Cortex of kidney (tissue), 1 donor: ENCODE measurements at places on chromosomes 5 and 9.

GRCh38 chr5:88861231-88861630, 21.8 kb downstream of the MEF2C start:
- DNase-seq: no peak

DNA sequence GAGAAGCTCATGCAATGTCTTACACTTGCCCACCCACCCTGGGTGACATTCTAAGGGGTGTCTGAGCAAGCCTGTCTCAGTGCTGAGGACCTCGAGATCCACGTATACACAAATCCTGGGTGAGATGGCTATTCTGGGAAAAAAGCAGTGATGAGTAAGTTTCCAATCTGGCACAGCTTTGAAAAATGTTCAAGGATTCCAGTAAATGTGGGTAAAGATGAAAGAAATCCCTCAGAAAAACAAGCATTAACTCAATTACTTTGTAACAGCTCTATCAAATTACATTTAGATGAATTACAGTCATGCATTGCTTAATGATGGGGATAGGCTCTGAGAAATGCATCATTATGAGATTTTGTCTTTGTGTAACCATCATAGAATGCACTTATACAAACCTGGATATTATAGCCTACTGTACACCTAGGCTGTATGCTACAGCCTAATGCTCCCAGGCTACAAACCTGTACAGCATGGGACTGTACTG, 26.9 kb downstream of the GOLM1 start:
- no peak for DNase-seq

- no peak for DNase-seq
These were observed 189.1 kb downstream of the RANBP17 start for GRCh38 chr5:171050916-171051315.

DNA sequence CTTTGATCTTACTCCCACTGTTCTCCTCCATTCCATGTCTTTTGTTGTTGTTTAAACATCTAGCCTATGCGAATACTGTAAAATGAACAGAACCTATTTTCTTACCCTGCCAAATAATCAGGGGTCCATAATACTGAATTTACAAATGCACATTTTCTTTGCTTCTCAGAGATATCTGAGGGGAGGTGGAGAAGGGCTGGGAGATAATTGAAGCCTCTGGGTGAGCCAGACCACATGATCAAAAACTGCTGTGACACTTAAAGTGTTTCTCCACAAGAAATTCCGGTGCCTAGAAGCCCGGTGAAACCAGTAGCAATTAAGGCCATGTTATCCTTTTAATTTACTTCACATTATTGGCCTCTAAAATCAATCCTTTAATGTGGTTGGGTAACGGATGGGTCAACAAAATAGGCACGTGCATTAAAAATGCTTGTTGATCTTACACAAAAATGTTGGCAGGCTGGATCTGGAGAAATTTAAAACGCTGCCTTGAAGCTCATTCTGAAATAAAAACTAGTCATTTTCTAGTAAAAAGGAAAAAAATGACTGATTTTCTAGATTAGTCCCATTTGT, 10.8 kb downstream of the SEMA6A start:
- DNase-seq: no peak

GRCh38 chr5:154971501-154971900, 30.6 kb downstream of the MRPL22 start:
- no peak for DNase-seq

DNA sequence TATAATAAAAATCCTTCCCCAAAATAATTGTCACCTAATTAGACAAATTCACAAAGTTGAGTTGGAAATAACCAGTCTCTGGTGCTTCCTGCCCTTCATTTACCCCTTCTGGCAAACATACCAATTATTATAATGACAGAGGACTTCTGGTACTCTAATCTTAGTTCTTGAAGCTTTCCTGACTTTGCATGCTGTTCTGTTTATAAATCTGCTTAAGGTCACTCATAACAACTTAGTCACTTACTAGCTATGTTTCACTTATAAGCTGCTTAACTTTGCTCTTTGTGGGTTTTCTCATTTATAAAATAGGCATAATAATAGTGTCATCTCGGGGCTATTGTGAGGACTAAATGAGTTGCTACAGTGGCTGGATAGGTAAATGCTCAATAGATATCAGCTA, 446.5 kb downstream of the EFNA5 start:
- no peak for DNase-seq

- DNase-seq: no peak
These were observed 160.4 kb downstream of the FSTL4 start for GRCh38 chr5:133451926-133452325.

- no peak for DNase-seq
These were observed 572.5 kb upstream of the ARRDC3 start for GRCh38 chr5:91955610-91956009.

- DNase-seq: no peak
These were observed 86.4 kb upstream of the CDH6 start for GRCh38 chr5:31107091-31107518.

DNA sequence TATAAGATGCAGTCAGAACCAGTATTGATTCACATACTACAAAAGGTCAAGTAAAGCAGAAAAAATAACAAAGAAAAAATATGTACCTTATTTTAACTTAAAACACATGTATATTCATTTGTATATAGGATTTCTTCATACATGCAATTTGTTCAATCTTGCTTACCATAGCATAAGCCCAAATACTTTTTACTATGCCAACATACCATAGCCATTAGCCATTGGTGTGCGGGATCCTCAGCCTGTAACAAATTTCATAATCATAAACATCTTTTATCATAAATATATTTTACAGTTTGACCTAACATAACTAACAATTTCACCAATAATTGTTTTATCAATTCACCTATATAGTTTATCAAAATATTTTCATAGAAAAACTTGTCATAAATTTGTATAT, 51.1 kb downstream of the MPDZ start:
- no peak for DNase-seq

- no peak for DNase-seq
These were observed 67.4 kb downstream of the CTSL start for GRCh38 chr9:87793292-87793691.

DNA sequence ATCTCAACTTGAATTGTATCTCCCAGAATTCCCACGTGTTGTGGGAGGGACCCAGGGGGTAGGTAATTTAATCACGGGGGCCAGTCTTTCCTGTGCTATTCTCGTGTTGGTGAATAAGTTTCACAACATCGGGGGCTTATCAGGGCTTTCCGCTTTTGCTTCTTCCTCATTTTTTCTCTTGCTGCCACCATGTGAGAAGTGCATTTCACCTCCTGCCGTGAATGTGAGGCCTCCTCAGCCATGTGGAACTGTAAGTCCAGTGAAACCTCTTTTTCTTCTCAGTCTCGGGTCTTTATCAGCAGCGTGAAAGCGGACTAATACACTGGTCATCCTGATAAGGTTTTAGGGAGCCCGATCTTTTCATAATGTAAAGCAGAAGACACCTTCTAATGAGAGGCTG, 687.0 kb upstream of the FTMT start:
- DNase-seq: no peak

- DNase-seq: no peak
These were observed 6.9 kb downstream of the UGT3A2 start for GRCh38 chr5:36059571-36060419.

- no peak for DNase-seq
These were observed 110.9 kb downstream of the FAM170A start for GRCh38 chr5:119740225-119740624.

DNA sequence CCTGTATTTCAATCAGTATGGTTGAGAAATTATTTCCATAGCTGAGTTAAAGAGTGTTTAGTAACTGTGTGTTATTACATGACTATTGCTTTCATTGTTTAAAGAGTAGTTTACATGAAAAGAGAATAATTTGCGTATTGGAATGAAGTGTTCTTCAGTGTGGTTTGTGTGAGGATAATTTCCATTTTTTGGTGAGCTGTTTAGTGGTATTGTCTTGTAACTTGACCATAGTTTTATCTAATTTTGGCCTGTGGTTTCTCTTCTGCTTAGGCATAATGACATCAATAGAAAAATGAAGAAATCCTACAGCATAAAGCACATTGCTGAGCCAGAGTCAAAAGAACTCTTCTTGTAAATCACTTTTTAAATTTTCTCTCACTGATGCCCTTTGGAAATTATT, 151.2 kb downstream of the SNCAIP start:
- no peak for DNase-seq

- DNase-seq: no peak
These were observed 40.7 kb upstream of the CACNA1B start for GRCh38 chr9:137836831-137837241.

GRCh38 chr9:89314955-89315354, 3.3 kb upstream of the SECISBP2 start:
- no peak for DNase-seq

- DNase-seq: no peak
These were observed 115.1 kb downstream of the PALM2AKAP2 start for GRCh38 chr9:109894921-109895758.

- DNase-seq: no peak
These were observed at the start of gene BTNL3 for GRCh38 chr5:180988592-180988991. BTNL3 (plus strand) TSS chr5:180988846; CDS start chr5:180989029, 183 bp downstream.

- no peak for DNase-seq
These were observed 34.8 kb downstream of the LSM11 start for GRCh38 chr5:157778121-157778805.

DNA sequence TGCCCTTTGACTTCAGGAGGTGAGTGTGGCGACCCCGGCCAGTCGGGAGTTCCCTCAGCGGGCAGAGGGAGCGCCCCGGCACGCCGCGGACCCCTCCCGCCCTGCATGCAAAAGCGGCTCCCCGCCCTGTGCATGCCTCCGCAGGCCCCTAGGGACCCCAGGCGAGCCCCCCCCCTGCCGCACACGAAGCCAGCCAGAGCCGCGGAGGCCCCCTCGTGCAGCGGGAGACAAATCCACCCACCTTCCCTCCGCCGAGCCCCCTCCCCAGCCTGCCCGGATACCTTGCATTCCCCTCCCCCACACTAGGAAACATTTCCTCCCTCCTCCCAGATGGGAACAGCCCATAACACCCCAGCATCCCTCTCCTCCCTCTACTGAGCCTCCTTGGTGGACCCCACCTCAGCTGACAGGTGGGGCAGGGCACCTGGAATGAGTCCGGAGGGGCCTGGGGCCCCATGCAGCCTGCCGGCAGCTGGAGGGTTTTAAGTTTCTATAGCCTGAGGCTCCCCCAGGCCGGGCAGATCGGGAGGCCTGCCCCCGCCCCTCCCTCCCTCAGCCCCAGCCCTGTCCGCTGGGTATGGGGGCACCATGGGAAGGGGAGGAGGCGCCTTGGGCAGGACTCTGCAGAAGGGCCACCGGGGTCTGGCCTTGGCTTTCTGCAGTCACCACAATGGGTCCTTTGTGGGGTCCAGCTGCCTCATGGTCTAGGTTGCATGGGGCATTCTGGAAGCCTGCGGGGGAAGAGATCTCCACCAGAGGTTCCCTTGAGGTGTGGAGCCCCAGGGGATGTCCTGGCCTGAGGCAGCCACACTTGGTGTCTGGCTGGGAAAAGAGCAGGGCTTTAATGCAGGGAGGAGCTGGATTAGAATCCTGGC, 601 bp downstream of the ERGIC1 start:
- DNase-seq: no peak

- DNase-seq: no peak
These were observed 114.1 kb downstream of the PIK3R1 start for GRCh38 chr5:68329554-68330255.

DNA sequence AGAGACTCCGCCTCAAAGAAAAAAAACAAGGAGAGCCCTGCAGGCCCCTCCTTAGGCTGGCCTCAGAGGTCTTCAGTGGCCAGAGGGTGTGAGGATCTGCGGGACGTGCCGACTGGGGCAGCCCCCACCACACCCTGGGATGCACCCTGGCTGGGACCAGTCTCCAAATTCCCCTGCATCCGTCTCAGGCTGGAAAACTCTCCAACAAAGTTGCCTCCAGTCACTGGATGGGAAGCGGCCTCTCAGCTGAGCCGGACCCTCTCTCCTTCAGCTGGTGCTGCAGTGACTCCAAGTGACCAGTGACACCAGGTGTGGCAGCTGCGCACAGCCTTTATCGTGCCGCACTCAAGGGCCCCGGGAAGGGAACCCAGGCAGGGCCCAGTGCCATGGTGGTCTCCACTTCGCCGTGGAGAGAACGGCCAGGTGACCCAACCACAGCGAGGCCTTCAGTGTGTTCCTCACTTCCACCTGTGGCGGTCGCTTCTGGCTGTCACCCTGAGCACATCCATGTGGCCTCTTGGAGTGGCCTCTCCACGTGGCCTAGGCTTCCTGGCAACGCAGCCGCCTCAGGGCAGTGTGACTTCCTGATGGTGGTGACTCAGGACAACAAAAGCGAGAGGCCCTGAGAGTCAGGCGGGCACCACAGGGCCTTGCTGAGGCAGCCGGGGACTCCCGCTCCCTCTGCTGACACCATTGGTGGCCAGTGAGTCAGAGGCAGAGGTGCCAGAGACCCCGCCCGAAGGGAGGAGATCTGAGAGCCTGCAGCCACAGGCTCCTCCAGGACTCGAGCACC, 19.3 kb upstream of the CAMSAP1 start:
- DNase-seq: no peak

DNA sequence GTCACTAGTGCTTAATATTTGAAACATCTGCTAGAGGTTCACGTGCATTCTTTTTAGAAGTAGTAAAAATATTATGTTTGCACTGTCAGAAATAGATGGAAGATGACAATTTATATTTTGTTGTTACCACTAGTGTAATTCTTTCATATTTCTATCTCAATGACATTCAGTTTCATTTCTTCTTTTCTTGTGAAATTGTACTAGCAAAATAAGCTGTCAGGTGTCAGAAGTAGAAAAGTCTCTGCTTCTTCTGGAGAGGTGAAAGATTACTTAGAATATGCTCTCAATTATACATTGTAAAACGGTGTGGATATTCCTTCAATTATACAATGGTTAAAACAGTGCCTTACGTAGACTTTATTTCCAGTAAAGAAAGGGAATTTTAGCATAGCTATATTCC, 395.4 kb downstream of the CSNK1G3 start:
- DNase-seq: no peak

DNA sequence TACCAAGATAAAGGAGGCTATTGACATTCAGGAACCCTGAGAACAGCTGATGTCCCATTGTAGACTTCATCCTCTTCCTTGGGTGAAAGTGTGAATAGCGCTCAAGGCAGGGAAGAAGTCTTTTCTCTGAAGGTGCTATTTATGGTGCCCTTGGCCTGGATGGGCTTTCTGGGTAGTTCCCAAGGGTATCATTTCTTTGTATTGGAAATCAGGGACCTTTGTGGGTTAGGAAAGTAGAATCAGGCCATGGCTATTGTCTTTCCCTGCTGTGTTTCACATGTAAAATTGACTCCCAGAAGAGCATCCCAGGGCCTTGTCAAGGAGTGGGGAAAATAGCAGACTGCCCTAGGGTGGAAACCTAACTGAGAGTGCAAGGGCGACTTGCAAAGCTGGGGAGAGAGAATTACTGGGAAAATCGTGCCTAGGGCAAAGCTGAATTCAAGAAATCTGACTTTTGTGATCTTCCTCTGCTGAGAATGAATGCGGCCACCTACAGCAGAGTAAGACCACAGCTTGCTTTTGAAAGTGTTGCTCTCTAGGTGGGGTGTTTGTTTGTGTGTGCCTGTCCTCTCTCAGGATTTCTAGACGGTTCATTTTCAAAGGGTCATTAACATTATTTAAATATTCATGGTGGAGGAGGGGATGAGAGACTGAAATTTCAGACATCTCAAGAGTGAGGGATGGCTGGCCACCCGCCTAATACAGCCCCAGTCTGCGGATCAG, 160.6 kb downstream of the C9orf152 start:
- DNase-seq: no peak

GRCh38 chr5:157951673-157952373, 92.9 kb upstream of the CLINT1 start:
- no peak for DNase-seq
